ENCODE measurements at places on chromosomes 2 and 18.

- DNase-seq, result no peak
Measured at GRCh38 chr2:200336980-200337615, 30.6 kb downstream of the SPATS2L start.

DNA sequence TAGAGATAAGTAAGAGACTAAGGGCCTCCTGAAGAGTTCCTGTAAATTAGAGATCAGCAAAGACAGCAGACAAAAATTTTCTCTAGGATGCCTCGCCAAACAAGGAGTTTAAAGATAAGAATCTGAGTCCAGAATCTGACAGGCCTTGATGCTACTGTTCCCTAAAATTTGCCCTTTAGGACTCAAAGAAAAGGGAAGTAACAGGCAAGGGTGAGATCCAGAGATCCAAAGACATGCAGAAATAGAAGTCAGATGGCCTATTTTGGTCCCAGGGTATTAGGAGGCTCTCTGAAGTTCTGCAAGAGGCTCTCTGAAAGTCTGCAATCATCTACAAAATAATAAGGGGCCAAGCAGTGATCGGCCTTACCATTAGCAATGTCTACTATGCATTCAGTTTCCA is 33.0 kb downstream of the GALNT5 start:
- no peak for DNase-seq

DNA sequence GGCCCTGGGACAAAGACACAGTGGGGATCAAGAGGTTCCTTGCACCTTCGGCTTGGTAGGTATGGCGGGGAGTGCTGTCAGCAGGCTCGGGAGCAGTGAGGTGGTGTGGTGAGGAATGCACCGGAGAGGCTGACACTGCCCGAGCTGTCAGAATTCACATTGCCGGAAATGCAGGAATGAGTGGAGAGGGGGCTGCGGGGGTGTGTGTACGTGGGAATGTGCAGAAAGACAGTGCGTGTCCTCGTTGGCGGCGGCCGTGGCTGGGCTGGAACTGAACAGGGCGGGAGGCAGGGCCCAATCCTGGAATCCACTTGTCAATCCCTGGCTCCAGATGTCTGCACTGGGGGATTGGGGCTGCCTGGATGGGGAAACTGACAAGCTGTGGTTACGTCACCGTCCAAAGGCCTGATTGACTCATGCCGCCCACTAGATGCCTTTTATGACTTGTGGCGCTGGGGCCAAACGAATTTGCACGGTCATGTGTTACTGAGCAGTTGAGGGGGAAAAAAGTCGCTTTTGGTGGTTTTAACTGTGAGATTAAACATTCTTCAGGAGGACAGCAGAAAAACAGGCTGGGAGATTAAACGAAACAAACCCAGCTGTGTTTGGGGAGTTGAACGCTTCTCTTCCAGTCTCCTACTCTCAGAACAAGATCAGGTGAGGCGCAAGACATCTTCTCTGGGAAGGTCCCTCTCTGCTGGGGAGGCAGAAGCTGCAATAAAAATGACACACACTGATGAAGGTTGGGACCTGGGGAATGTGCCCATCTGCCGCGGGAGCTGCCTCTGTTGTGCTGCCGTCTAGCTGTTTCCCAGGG is 189.4 kb upstream of the GLI2 start:
- no peak for DNase-seq

DNA sequence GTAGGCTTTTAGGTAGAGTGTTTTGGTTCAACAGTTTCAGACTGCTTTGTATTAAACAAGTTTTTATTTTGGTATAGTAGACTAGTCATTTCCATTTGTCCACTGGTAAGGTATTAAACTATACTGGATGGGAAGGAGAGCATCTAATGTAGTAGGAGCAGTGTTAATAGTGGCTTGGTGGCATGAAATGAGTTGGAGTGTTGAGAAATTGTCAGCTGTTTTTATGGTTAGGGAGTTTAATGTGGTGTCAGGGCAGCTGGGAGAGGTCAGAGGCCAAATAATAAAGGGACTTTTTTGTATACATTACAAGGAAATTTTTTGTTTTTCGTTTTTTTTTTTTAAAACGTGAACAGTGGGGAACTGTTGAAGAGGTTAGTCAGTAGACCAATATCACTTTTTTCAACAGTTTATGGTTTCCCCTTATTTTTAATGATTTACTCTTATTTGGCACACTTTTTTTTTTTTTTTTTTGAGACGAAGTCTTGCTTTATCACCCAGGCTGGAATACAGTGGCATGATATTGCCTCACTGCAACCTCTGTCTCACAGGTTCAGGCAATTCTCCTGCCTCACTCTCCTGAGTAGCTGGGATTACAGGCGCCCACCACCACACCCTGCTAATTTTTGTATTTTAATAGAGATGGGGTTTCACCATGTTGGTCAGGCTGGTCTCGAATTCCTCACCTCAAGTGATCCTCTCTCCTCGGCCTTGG is 21.2 kb downstream of the ACTR3 start:
- DNase-seq, result no peak

- DNase-seq, result no peak
Measured at GRCh38 chr2:107018366-107018765, 132.4 kb upstream of the ST6GAL2 start.

GRCh38 chr2:9763356-9764152 is 79.7 kb upstream of the TAF1B start:
- no peak for DNase-seq

DNA sequence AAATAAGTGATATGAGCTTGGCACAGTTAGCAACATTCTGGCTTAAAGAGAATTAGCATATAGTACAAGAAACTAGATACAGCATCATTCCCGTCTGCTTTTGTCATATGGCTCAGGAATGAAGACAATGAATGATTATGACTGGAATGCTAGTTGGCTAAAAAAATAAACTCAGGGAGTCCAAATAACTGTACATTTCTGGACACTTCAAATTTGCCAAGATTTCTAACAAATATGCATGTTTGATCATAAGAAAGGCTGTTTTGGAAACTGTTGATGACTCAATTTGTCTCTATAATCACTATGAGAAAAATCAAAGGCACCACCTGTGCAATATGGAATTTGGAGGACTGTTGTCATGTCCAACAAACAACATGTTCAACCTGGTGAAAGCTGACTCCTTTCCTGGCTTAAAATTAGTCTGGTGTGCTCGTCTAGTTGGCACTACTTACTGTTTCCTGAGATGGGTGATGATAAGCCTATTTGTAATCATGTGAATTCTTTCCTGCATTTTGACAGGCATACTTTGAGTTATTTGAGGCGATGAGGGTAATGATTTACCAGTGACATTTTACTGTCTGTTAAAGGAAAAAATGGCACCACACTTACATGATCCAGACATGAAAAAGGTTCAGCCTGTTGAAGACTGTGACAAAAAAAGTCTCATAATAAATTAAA is 133.9 kb upstream of the CDH20 start:
- no peak for DNase-seq

Data from glutamatergic neuron (in vitro differentiated cells).